ENCODE measurements at places on chromosomes 7 and 10. TPM values are rescaled to one million over a fixed set of nuclear protein-coding genes. Genes with fewer than 3 reads are reported as not detected.

GRCh38 chr7:138188290-138188858 is 112.1 kb downstream of the AKR1D1 start:
- DNase-seq, result no peak

The TAS2R41 gene
- not detected for total RNA-seq

DNA sequence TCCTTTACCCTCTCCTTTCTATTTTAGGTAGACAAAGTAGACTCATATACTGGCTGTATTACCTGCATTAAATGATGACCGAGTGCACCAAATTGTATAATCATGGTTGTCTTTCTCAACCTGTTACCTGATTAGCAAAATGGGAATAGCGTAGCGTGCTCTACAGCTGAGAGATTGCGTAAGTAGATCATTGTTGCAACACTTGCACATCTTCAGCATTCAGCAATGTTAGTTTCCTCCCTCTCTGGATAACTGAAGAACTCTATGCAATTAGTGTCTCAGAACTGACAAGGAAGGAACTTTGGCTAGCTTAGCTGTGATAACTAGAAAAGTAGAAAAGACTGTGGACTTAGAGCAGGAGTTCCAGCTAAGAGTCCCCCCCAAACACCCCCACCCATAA is 787.4 kb downstream of the PHTF2 start:
- DNase-seq, result no peak

DNA sequence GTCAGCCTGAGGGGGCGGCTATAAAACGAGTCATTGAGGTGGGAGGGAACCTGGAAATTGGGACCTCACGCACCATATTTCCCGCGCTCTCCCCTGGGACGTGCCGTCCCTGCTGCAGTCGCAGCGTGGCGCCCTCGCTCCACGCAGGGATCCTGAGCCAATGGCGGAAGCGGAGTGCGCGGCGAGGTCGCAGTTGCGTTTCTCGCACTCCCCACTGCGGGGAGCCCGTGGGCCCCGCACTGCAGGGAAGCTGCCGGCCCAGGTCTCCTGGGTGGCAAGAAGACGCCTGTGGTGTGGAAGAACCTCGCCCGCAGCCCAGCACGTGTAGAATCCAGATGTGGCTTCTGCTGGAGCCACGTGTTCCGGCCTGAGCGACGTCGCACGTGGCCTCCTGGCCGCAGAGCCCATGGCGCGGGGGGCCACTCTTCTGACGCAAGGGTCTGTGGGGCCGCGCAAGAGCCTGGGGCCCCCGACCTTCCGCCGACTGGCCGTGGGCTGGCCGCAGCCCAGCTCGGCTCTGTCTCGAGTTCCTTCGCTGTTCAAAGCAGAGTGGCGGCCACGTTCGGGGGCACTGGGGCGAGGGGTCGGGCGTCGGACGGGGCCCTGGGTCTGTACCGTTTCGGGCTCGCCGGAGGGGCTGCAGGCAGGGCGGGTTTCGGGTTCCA is 26.4 kb downstream of the HIF1AN start:
- DNase-seq, result peak; percentile 89

The SEC61A2 gene
- 13.7 TPM for total RNA-seq

- peak; percentile 57 for DNase-seq
Measured at GRCh38 chr7:16660702-16661464, 14.9 kb downstream of the BZW2 start.

- DNase-seq, result peak; percentile 28
Measured at GRCh38 chr10:49457686-49458085, 61.8 kb upstream of the DRGX start.

DNA sequence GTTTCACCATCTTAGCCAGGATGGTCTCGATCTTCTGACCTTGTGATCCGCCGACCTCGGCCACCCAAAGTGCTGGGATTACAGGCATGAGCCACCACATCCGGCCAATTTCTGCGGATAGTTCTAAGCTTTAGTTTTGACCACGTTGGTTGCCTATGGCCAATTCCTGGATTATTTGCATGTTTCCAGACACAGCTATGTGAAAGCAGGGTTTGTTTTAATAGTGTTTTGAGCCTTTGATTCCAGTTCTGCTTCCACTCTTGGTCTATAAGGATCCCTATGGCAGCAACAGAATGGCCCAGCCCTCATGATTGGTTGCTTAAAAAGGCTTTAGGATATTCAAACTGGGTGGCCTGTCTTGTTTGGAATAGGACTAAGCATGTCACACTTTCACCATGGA is 19.1 kb downstream of the SIRT1 start:
- no peak for DNase-seq

- DNase-seq, result no peak
Measured at GRCh38 chr10:4947039-4947634, 16.1 kb upstream of the AKR1C1 start.

The GALNT17 gene
- 4.3 TPM for total RNA-seq

DNA sequence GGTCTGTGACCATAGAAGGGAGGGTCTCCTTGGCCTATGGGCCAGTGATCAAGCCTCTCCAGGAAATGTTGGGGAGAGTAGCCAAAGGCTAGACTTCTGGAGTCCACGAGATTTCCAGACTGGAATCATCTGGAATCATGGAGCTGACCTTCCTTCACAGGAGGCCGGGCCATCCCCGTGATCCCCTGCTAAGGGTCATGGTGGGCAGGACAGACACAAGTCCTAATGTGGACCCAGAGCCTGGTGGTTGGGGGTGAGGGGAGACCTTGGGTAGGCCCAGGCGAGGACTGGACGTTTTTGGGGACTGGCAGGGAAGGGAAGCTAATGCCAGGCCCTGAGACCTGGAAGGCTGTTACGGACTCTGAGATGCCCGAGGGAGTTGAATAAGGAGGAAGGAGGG is 9.8 kb upstream of the GRID1 start:
- DNase-seq, result no peak

- no peak for DNase-seq
Measured at GRCh38 chr7:143172354-143172753, 10.9 kb upstream of the TAS2R39 start.

DNA sequence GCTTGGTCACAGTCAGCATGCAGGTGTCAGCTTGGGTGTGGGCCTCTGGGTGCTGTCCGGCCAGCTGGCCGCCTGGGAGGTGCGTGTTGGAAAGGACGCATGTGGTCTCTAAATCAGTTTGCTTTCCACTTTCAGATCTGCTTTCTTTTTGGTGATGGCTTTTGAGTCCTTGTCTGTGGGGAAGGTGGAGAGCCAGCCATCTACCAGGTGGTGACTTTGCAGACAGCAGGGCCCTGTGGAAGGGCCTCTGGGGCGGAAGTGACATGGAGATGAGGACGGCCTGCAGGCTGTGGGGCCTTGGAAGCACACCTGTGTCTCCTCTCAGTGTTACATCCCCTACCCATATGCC is 59.4 kb downstream of the WDR37 start:
- no peak for DNase-seq

The CCL26 gene
- total RNA-seq, result 7.5 TPM

GRCh38 chr10:127980898-127981297 is 74.0 kb downstream of the PTPRE start:
- DNase-seq, result no peak

GRCh38 chr7:48781752-48782151 is 142.6 kb upstream of the CDC14C start:
- DNase-seq, result no peak

The SAP25 gene
- not detected for total RNA-seq

- no peak for DNase-seq
Measured at GRCh38 chr7:107446531-107446930, 23.3 kb upstream of the GPR22 start.

- no peak for DNase-seq
Measured at GRCh38 chr7:78967046-78967445, 486.4 kb downstream of the MAGI2 start.

DNA sequence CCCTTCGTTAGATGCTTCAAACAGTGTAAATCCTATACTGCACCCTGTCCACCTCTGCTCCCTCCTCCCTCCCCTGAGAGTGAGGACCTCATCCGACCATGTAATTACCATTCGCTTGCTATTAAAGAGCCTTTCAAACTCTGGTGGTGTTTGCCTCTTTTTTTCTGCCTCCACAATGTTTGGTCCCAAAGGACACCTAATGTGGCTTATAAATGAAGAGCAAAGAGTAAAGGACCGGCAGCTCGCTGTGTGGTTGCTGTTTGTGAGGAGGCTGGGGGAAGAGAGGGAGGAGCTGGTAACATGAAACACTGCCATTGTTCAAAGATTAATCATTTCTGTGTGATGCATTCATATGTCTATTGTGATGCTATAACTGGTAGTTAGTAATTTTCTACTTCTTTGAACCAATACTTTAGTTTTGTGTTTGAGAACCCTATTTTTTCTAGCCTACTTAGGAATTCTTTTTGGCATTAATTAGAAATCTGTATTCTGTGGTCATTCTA is 27.9 kb downstream of the MTURN start:
- DNase-seq, result no peak

DNA sequence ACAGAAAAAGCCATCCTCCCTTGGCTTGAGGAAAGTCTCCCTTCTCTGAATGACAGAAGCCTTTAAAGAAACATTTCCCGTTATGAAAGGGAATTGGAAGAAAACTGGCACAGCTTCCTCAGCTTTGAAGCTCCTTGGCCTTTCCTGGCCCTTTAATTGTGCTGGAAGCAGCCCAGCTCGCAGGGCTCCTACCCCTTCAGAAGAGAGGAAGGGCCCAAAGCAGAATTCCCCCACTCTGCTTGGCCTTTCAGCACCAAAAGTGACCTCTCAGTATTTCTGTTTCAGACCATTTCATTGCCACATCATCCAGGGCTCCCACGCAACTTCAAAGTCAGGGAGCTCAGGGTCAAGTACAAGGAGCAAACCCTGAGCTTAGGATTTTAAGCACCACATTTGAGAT is 4.2 kb downstream of the AFAP1L2 start:
- no peak for DNase-seq

DNA sequence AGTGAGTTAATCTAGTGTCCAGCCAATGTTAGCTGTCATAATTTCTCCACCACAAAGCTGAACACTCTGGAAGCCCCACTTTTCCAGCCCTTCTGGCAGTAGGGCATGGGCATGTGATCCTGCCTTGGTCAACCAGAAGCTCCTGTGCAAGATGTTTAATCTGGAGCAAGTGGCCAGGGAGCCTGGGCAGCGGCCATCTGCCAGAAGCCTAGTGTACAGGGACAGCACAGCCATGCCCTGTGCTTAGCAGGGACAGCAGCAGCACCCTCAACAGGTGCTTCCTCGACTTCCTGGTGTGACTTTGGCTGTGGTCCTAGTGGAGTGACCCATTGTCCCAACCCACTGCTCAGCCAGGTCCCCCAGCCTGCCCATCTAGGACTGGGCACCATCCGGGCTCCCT is 10.3 kb downstream of the RBP3 start:
- no peak for DNase-seq

GRCh38 chr7:29556405-29557195 is 7.0 kb upstream of the PRR15 start:
- no peak for DNase-seq

The NEURL1 gene
- 4.6 TPM for total RNA-seq

The OPN1SW gene
- not detected for total RNA-seq

DNA sequence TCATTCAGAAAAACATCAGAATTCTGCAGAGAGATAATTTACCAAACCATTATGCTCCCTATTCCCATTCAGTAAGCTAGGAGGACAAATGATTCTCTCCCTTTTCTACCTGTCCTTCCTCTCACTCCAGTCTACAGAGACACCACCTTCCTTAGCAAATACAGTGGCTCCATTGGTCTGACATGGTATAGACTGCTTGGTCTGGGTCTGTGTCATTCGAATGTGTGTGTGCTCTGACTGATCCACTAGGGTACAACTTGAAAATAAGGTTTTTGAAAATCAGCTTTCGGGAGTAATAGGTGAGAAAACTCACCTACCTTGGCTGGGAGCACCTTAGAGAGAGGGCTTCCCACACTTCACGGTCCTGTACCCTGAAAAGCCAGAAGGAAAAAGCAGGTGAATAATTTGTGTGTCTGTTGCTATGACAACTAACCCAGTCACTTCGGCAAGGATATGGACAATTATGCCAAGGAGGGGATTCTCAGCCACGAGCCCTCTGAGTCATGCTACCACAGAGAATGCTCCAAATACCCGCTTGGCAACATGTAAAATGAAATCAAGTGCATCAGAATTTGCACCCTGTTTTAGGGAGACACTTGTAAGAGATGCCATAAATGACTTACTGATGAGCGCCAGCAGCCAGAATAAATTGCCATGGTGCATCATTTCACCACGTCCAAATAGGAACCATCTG is 114.5 kb upstream of the PRKCQ start:
- DNase-seq, result no peak

GRCh38 chr10:67004690-67005089 is 78.9 kb downstream of the LRRTM3 start:
- no peak for DNase-seq

DNA sequence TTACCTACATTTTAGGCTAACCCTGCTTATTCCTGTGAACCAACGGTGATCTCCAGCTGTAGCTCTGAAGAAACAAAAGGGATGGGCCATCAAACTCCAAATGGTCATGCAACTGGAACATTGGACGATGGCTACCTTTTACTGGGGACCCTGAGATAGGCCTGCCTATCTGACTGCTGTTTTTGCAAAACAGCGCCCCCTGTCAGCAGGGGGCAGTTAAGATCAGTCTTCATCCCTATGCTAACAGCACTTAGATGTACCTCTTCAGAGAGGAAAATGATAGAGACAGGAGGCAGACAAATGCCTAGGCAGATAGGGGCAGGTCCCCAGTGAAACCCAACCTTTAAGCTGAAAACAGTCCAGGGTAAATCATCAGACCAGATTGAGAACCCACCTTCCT is 1085.4 kb upstream of the SORCS1 start:
- DNase-seq, result no peak
